Fibroblast of the aortic adventitia (primary cell): ENCODE measurements at places on chromosomes 5 and 9. TPM values are rescaled to one million over a fixed set of nuclear protein-coding genes. Genes with fewer than 3 reads are reported as not detected.

HAND1 gene
- total RNA-seq, result not detected in 2 replicates

DNA sequence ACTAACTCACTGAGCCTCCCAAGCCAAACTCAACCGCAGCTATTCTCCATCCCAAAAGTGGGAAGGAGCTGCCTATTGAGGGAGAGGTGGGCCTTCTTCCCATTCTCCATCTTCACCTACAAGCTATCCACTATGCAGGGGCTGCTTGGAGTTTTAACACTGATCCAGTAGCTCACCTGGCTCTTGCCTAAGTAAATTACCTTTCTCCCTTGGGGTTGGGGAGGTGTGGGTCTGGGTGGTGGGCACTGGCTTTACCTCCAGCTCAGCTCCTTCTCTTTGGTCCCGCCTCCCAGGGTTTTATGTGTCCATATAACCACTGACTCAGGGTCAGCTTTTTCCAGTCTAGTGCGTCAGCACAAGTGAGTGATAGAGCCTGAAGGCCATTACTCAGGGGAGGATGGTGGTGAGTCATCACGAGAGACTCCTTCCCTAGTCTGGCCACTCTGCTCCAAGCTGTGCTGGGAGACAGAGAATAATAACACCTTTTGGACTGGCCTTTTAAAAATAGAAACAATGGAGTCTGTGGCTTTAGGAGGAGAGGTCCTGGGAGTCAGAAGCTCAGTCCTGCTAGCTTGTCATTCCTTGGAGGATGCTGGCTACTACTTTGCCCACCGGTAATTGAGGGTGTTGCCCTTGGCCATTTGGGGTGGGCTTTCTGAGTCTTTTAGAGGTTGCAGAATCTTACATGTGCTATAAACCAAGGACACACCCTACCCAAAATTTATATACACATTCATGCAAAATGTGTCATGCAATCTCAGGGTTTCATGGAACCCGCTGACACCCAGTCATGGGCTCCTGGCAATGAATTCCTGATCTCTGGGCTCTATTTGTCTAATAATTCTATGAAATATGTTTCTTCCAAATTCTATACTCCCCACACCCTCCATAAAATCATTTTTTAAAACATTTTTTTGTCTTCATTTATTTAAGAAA lies 35.6 kb upstream of the ATP6V1G1 start:
- peak; percentile 95 for DNase-seq

GRCh38 chr9:68457803-68458202 lies 82.9 kb downstream of the TMEM252 start:
- no peak for DNase-seq

- no peak for DNase-seq
These were observed 98.4 kb downstream of the PHF2 start for GRCh38 chr9:93674580-93675335.

DNA sequence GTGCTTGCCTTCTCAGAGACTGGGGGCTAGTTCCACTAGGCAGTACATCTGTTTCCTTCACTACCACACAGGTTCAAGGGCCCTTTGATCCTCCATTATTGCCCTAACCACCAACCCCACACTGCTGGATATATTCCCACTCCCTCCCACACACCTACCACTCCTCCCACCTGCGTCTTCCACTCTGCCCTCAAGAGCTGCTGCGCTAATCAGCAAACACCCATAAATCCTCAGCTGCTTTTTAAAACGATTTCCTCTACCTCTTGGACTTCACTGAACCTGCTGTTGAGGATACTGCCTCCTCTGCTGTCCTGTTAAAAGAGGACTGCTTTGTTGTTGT lies 120.9 kb downstream of the MAPKAP1 start:
- DNase-seq, result no peak

FOXD4L3 gene
- total RNA-seq, result 0.09 TPM in 1 of 2 replicates, not detected in the other

- DNase-seq, result no peak
These were observed 336.6 kb downstream of the CWC27 start for GRCh38 chr5:65105301-65105700.

DNA sequence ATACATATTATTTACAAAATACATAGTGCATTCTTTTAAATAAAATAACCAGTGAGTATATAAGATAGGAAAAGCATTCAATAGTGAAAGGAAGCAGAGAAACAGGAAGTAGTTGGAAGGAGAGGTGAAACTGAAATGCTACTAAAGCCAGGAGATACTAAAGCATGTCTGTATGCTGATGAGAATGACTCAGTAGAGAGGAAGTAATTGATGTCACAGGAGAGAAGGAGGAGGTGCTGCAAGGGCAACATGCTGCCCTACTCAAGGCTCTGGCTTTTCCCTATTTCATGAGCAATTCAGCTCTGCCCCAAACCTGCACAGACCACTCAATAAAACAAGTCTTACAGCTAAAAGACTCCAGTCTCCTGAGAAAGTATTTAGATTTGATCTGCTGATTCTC lies 108.5 kb upstream of the TXNDC8 start:
- DNase-seq, result no peak

GRCh38 chr5:66344544-66344943 lies 200.4 kb downstream of the SREK1 start:
- no peak for DNase-seq

CCL27 gene
- total RNA-seq, result not detected in 2 replicates

CLPTM1L gene
- 60.8 and 108 TPM in 2 replicates for total RNA-seq

- peak; percentile 88 for DNase-seq
These were observed 16.8 kb upstream of the CDK7 start for GRCh38 chr5:69217548-69218526.

BTNL8 gene
- not detected in 2 replicates for total RNA-seq

PCDHGA8 gene
- total RNA-seq, result 2.5 and 3.8 TPM in 2 replicates

CDC25C gene
- total RNA-seq, result 0.16 and 8.9 TPM in 2 replicates

DNA sequence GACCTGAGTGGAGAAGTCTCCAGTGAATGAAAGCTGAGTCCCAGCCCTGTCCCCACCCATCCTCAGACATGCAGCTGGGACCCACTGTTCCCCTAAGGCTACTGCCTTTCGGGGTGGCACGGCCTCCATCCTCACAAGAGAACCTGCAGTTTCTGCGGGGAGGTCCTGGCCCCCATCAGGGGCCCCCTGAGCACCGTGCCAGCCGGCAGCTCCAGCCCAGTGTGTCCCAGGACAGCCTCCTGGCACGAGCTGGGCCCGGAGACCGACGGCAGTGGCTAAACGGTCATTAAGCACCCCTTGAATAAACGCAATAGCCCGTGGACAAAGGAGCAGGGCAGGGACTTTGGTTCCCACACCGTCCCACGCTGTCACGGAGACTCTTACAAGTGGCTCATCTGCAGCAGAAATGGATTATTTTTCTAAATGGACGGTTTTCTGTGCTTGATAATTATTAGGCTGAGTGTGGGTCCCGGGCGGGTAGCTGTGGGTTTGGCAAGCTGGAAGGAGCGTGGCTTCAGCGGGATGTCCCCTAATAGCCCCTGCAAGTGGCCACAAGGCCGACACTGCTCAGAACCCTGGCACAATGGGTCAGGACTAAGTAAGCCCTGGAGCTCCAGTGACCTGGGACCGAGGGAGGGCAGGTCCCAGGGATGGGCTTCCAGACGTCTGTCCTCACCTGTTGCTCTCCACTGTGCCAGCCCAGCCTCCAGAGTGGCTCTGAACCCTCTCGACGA lies 17.4 kb downstream of the FAM78A start:
- DNase-seq, result no peak

CD72 gene
- 1.1 and 1.9 TPM in 2 replicates for total RNA-seq

HINT1 gene
- total RNA-seq, result 132 and 152 TPM in 2 replicates

DNA sequence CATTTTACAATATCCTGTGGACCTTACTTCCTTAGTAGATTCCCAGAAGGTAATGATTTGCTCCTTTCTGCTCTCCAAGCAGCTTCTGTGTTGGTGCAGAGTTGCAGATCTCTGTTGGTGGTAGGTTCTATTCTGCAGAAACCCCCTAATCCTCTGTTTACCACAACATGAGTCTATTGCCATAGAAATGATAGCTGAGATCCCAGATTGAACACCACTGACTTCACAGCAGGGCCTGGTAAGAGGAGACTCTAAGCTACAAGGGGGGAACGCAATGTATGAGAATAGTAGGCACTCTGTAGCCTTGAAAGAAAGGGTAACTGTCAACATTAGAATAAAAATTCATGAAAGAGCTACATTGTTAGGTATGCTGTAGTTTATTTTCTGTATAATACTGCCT lies 59.5 kb downstream of the MUSK start:
- no peak for DNase-seq

- no peak for DNase-seq
These were observed 147.5 kb downstream of the CAVIN4 start for GRCh38 chr9:100725371-100725770.

OR1L1 gene
- not detected in 2 replicates for total RNA-seq
